ENCODE measurements at places on chromosomes 16 and 17.

DNA sequence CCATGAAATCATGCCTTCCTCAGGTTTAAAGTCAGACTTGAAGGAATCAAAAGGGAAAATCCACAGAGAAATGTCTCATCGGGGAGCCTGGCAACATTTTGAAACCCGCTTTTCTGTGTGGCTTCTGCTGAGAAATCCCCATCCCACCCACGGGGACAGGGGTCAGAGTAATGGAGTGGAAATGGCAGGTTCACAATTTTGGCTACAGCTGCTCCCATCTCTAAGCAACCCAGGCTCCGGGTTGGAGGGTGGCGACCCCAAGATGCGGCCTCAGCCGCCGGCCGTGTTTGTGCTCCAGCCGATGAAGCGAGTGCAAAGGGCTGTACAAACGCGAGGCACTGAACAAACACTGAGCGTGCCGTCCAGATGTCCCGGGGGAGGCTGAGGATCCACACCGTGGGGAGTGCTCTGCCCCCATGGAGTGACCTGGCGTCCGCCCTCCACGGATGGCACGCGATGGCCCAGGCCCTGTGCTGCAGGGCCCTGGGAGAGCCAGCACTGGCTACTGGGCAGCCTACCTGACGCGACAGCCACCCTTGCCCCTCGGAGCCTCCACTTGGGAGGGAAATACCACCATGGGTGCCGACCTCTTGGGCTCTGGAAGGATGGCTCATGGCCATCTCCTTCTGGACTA lies 22.2 kb downstream of the SLC43A2 start:
- no peak for DNase-seq

DNA sequence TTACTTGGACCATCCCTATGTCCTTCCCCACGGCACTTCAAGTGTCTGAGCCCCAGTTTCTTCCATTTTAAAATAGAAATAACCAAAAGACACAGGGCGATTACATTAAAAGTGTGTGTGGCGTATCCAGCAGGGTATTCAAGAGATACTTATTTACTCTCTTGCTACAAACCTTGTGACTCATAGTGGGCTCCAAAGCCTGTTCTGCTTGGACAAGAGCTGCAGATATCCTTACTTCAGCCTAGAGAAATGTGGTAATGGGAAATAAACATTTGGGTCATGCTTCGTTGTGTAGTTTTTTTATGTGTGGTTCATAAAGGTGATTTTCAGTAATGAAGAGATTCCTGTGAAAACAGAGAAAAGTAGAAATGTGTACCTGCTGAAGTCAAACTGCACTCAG lies 288.9 kb upstream of the CDH11 start:
- DNase-seq = no peak

DNA sequence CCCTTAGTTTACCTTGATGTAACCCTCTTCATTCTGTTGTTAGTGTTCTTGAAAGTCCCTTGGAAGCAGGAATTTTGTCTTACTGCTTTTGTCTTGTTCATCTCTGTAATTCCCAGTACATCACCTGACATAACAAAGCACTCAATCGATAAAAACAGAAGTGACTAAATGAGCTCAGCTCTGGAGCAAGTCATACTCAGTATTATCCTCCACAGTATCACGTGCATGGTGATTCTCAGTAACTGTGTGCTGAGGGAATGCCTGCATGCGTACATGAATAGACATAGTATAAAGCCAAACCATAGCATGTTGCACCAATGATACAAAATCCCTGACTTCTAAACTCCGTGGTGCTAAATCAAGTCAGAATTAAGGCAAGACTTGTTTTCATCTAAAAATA lies 7.2 kb downstream of the KRT38 start:
- DNase-seq = no peak

DNA sequence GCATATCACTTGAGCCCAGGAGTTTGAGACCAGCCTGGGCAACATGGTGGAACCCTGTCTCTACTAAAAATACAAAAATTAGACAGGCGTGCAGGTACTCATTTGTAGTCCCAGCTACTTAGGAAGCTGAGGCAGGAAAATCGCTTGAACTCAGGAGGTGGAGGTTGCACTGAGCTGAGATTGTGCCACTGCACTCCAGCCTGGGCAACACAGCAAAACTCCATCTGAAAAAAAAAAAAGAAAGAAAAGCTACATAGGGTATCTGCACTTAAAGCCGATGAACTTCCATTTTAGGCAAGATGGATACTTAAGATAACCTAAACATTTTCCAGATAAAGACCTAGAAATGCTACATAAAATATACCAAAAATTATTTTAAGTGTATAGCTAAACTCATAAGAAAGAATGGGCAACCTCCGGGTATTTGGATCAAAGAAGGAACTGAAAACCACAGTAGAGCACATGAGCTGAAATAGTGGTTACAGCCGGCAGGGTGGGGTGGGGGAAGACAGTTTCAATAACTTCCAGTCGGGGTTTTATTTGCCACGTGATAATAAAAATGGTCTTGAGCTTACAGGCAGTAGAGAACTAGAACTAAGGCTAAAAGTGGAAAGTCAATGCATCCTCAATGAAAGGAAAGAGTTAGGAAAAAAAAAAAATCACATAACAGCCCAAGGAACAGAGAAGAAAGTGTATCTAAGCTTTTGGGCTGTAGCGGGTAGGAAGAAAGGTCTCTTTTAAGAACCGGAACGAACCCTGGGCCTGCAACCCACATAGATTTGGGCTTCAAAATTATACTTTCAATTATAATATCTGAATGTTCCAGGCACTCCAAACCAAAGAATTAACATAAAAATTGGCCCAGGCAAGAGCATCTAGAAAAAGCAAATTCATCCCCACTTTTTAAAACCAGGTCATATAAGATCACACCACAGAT lies 53.1 kb downstream of the CFDP1 start:
- DNase-seq = no peak

- no peak for DNase-seq
These were observed 157.0 kb downstream of the CPPED1 start for GRCh38 chr16:12646490-12647274.

DNA sequence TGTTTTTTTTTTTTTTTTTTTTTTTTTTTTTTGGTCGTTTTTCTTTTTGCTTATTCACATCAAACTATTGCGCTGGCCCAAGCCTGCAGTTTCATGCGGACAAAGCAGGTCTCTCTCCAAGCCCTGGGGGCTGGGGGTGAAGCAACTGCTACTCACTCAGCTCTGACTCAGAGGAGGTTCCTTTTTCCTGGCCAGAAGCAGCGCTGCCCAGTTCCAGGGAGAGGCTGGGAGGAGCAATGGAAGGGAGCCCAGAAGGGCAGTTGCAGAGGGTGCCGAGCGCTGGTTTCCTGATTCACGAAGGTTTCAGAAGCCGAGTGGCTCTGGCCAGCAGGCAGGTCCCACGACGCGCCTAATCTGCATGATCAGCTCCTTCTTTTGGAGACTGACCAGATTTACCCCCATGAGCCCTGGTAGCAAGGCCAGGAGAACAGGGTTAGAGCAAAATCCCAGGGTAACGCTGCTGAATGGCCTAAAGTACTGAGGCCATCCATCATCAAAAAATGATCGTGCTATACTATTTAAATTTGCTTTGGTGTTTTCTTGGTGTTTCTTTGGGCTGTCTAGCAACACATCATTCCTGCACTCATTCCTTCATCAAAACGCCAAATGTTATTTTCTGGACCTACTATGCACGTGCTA lies 144.7 kb upstream of the SOX9 start:
- DNase-seq = no peak

GRCh38 chr17:33892717-33893591 lies 362.1 kb upstream of the CCL2 start:
- DNase-seq = no peak

GRCh38 chr17:77478281-77478680 lies 337.5 kb downstream of the SEC14L1 start:
- DNase-seq = no peak

DNA sequence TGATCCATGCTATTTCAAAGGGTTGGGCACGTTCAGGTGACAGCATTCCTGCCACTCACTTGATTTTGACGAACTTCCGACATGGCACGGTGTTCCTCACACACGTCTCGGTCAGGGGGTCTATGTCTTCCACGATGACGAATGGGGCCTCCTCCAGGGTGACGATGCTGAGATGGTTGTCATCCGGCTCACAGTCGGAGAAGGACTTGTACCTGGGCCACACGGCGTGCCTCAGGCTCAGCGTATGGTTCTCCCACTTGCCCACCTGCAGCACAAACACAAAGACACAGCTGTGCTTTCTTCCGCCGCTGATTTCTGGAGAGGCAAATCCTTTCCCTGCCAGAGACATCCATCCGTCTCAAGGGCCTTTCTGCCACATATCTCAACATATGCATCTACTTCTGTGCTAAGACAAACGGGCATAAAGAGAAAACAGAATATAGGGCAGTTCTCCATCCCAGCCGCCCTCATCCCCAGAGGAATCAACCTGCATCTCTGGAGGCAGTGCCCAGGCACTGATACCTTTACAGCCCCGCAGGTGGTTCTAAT lies 332.5 kb downstream of the GRIN2A start:
- DNase-seq = no peak

GRCh38 chr16:10652730-10653590 lies 41.8 kb downstream of the TEKT5 start:
- no peak for DNase-seq

GRCh38 chr17:79907850-79908249 lies 68.6 kb upstream of the CBX4 start:
- DNase-seq = no peak

DNA sequence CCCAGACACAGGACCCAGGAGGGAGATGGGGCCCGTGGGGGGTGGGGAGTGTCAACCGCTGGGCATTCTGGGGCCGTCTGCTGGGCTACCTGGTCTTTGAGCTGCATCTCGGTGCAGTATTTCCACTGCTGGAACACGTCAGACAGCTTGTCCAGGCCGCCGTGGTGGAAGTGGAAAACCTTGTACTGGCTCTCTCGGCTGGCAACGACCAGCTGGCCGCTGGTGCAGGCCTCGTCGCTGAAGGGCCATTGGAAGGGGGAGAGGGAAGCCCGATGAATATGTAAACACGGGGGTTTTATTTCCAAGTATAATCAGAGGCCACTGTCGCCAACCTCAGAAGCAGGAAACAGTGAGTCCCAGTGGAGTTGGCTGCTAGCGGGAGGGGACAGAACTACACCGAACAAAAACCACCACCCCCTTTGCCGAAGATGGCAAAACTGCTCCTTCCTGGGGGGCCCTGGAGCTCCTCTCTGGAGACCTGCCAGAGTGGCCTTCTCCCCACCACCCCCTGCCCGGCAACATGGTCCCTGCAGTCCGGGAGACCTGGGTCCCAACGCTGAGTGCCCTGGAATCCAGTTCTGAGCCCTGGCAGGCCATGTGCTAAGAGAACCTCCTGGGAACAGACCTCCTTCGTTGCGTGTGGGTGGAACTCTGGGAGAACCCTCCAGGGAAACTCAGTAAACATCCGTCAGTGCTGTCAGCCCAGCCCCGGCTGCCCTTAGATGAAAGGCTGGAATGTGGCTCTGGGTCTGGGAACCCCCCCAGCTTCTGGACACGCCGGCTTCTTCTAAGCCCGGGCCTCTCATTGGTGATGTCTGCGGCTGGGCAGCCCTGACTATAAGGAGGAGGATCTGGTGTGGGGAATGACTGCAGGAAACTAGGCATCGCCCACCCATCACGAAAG lies 84.1 kb downstream of the TBC1D16 start:
- DNase-seq = no peak

DNA sequence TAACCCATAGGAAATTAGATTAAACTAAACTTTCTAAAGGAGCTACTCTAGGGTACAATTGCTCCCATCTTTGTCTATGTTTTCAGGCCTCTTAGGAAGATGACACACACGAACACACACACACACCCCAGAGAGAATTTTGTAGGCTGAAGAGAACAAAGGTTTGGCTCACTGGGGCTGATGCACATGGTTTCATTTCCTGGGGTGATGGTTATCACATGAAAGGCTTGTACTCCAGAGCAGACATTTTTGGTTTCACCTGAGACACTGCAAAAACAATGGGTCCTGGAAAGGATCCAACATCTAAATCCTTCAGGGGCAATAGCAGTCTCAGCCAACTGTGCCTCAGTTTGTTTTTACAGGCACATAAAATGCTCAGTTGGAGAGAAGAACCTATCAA lies 62.8 kb downstream of the GRB7 start:
- no peak for DNase-seq

DNA sequence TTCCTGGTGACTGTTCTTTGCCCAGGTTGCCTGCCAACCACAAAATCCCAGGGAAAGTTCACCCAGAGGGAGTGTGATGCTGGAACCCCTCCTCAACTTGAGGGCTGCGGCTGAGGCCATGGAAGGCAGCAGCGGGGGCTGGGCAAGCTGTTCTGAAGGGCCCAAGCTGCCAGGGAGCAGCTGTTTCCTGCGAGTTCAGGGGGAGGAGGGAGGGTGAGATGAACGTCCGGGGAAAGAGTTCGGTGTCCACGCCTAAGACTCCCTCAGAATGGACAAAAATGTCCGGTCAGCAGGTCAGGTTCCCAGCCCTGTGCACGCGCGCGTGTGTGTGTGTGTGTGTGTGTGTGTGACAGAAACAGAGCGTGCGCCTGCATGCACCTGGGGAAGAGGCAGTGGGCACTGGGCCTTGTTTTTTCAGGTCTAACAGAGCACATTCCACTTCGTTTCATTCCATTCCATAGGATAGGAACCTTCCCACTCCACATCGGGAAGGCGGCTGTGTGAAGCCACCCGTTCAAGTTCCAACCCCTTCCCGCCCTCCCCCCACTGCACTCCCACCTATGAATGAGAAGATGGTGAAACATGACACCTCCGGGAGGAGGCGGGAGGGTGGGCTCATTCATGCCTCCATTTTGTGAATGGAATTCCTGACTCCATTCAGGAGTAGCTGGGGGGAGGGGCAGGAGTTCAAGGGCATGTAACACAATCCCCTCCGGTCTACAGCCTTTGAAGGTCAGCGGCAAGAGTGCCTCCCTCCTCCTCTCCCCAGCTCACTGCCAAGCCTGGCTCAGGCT lies 15.7 kb downstream of the ETV4 start:
- no peak for DNase-seq

DNA sequence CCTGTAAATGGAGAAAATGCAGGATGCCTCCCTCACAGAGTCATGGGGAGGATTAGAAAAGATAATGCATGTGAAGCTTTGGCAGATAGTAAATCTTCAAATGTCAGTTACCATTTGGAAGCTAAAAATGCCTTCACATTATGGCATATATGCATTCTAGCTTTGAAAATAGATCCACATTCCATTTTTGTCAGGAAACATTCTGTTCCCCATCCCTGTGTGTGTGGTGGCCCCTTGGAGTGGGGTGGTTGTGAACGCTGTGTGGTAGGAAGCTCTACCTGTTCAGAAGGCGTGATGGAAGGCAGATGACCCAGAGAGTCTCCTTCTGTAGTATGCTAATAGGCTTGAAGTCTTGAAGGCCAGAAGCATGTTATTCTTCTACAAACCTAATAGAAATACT lies 242.0 kb downstream of the HAPSTR1 start:
- no peak for DNase-seq

DNA sequence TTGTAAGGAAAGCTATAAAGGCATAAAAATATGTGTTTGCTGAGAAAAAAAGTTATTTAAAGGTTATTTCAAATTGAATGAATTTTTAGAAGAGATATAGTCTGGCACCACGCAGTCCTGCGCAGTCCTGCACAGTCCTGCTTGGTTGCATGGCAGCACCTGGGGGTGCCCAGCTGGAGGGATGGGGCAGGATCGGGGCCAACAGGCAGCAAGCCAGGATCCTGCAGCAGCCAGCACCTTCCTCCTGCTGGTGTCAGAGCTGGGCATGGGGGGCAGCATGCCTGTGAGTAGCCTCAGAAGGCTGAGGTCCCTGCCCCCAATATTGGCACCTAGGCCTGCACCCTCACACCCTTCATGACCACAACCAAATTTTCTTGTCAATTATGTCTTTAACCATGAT lies 46.0 kb downstream of the GLG1 start:
- DNase-seq = peak; percentile 45

Data from cerebellar nuclear complex (tissue), 1 donor.